SK-N-SH treated with all-trans-retinoic acid at 6 μM for 48 hours (cell line): ENCODE measurements at places on chromosomes 7 and 10.

- ATAC-seq = peak; percentile 53
These were observed 26.2 kb downstream of the HIBADH start for GRCh38 chr7:27636326-27637006.

- no peak for ATAC-seq
These were observed 10.9 kb upstream of the DMBT1 start for GRCh38 chr10:122549636-122550035.

- no peak for ATAC-seq
These were observed 7.8 kb upstream of the RBM28 start for GRCh38 chr7:128351296-128352152.

- no peak for ATAC-seq
These were observed 22.4 kb upstream of the PWWP2B start for GRCh38 chr10:132374612-132375011.

- no peak for ATAC-seq
These were observed 22.0 kb downstream of the TWIST1 start for GRCh38 chr7:19095353-19095860.

- no peak for ATAC-seq
These were observed 73.4 kb downstream of the CFAP46 start for GRCh38 chr10:132868995-132869394.

GRCh38 chr10:1807196-1807595 lies 69.9 kb upstream of the ADARB2 start:
- no peak for ATAC-seq

GRCh38 chr7:78315119-78315518 lies 516.5 kb downstream of the PHTF2 start:
- peak; percentile 68 for ATAC-seq

GRCh38 chr10:60597513-60597912 lies 180.8 kb upstream of the CDK1 start:
- ATAC-seq = no peak

DNA sequence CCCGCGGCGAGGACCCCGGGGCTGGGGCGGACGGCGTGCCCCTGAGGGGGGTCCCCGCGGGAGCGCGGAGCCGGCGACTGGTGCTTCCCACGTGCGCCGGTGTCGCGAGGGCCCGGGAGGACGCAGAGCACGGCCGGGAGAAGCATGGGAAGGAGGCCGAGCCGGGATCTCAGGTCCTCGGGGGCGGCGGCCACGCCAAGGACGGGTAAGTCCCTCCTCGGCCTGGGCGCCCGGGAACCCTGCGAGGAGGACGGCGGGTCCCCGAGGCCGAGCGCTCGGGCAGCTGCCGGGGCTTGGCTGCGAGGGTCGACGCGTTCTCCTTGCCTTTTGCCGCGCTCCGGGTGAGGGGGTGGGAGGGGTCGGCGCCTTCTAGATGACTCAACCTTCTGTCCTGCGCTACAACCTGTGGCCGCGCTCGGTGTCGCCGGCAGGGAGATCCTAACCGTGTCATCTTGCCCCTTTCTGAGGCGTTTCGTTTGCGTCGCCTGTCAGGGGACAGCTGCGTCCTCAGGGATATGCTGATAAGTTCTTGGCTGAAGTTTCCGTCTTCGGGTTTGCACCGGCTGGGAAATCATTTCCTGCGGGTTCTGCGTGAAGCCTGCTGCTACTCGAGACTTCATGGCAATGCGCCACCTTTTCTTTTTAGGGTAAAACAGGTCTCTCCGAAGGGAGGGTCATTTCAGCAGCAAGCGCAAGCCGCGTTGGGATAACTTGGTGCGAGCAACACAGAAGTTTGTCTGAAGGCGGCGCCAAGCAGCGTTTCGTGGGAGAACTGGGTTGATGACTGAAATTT lies 529 bp downstream of the TASOR2 start:
- peak; percentile 82 for ATAC-seq

- peak; percentile 39; the same call in 2 of the 3 replicates for ATAC-seq
These were observed 204.8 kb upstream of the MEOX2 start for GRCh38 chr7:15891151-15891881.

DNA sequence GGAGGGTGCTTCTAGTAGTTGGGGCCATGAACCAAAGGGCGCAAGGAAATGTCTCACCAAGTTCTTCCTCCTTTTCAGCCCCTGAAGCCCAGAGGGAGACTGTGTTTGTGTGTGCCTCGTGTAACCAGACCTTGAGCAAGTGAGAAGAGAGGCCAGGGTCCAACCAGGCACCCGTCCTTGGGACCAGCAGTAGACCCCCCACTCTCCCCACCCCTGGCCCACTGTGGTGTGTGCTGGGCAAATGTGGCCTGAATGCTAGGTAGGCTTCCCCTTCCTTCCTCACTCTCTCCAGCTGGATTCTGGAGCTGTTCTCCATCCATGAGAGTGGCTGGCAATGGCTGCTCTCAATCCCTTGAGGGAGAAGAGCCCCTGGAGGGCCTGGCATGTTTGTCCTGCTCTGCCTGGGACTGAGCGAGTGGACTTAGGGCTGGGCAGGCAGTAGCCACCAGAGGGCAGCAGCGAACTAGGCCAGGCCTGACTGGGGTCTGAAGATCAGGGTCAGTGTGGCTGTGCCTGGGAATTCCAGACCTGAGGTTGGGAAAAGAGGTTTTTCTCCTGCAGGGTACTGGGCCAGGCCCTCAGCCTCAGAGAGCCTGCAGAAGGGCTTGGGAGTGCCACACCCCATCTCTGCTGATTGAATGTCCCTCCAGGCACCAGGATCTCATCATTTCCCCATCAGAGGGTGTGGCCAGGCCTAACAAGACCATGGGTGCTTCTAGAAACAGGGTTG lies 12.5 kb downstream of the SFRP5 start:
- ATAC-seq = peak; percentile 95

DNA sequence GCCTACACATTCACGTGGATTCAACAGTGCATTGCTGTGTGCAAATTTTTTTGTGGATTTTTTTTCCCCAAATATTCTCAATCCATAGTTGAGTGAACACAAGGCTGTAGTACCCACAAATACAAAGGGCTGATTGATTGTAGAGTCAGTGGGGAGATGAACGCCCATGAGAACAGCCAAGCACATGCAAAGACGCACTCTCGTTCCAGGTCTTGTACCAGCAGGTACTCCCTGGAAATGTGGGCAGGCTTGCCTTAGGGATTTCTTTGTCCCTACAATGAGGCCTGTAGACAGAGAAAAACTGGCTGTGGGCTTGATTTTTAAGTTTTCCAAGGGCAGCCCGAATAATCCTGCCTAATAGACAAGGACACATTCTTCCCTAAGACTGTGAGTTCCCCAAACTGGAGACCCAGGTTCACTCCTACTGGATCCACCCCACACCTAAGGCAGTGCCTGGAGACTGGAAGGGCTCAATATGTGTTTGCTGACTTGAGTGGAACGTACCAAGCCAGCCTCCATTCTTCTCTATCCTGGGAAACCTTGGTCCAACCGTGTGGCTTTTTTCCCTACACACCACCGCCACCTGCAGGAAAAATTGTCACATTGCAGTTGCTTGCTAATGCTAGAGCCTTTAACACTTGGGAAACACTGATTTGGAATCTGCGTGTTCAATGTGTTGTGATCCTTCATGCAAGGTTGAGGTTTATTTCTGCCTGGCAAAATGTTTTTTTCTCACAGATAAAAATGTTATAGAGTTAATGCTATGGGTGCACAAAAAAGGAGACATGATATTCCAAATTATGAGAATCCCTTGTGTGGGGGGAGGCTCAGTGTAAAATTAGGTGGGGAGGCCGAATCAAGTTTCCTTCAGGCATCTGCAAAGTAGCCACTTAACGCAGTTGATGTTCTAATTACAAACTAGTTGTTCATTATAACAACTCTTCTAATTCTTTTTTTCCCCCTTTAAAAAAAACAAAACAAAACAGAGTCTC lies 49.3 kb downstream of the PPP1R17 start:
- peak; percentile 97 for ATAC-seq

- no peak for ATAC-seq
These were observed 85.9 kb downstream of the ELFN1 start for GRCh38 chr7:1755783-1756625.

DNA sequence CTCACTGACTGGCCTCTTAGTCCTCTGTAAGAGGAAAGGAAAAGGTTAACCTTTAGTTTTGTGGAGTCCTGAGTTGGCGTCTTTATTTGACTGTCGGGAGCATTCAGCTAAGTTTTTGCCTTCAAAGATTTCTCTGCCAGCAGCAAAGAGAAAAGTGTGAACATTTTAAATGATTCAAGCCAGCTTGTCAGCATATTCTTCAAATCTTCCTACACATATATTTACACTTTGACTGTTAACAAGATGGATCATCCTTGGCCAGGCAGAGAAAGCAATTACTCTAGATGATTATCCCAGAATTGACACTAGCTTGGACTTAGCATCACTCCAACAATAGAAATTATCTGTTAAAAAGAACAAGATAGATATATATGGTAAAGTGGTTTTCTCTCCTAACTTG lies 15.8 kb upstream of the YAE1 start:
- ATAC-seq = no peak

- no peak for ATAC-seq
These were observed 86.6 kb downstream of the TCF7L2 start for GRCh38 chr10:113036619-113037018.

DNA sequence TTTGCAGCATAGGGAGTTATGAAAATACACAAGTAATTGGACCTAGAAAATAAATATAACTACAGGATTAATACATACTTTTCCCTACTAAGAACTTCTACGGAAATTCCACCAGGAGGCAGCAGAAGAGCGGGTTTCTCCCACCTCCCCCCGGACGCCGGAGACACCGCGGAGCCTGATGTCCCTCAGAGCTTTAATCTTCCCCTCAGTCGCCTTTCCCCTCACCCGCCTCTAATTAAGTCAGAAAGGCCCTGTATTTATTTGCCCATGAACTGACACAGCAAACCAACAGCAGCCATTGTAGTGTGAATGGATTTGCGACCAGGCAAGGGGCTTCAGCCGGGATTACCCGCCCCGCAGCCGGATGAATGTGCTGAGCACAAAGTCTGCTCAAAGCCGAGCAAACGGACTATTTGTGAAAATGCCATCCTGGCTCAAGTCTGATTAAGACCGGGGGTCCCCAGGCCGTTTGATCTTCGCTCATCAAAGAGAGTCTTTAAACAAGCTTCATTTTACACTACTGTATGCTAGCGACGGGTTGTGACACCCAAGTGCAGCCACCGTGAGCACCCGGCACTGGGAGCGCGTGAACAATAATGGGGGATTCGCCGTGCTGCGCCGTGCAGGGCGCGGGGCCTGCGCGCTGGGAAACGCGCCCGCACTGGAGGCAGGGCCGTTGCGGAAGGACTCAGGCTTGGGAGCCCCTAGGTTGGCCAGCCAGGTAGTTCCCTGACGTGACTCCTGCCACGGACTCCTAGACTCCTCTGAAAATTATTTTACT lies 5.6 kb upstream of the DKK1 start:
- peak; percentile 87 for ATAC-seq

DNA sequence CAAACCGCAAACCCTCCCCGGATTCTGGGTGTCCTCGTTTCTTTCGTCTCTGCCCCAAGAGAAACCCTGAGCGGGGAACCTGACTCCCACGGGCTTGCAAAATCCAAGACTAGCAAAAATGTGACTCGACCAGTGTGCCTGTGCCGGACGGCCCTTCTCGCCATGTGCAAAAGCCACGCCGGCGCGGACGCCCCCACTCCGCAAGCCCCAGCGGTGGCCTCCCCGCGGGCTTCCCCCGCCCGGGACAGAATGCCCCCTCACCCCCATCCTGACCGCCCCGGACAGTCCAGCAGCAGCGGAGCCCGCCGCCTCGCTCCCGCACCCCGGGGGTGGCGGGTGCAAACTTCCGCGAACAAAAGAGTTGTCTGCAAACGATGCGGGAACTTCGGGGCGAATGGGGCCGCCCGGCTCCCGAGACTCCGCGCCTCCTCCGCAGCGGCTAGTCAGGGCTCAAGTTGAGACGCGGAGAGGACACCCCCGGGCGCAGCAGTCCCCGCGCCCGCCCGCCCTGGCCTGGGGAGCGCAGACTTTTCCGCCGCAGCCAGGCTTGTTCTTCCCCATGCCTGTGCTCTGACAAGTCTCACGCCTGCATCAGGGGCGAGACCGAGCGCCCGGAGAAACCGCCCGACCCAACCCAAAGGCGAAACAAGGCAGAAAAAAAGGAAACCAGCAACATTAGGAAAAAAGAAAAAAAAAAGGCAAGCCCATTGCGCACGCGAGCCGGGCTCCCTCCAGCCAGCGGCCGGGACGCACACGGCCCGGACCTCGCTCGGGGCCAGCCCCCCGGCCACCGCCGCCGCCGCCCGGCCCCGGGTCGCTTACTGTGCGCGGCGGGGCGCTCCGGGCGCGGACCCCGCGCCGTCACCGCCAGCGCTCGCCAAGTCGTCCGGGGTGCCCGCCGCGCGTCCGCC lies 732 bp downstream of the FAM53B start:
- peak; percentile 39 for ATAC-seq

- peak; percentile 42 for ATAC-seq
These were observed 1.3 kb downstream of the LCOR start for GRCh38 chr10:96833220-96834001.

DNA sequence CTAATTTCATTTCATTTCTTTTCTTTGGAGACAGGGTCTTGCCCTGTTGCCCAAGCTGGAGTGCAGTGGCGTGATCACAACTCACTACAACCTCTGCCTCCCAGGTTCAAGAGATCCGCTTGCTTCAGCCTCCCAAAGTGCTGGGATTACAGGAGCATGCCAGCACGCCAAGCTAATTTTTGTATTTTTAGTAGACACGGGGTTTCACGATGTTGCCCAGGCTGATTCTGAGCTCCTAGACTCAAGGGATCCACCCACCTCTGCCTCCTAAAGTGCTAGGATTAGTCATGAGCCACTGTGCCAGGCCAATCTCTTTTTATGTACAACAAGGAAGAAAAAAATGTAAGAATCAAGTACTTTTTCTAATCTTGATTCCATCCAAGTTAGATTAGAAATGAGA lies 10.7 kb upstream of the KMT2E start:
- peak; percentile 94 for ATAC-seq

GRCh38 chr10:1141701-1142100 lies 85.5 kb downstream of the WDR37 start:
- no peak for ATAC-seq

GRCh38 chr7:46407125-46407524 lies 486.1 kb upstream of the IGFBP3 start:
- no peak for ATAC-seq

DNA sequence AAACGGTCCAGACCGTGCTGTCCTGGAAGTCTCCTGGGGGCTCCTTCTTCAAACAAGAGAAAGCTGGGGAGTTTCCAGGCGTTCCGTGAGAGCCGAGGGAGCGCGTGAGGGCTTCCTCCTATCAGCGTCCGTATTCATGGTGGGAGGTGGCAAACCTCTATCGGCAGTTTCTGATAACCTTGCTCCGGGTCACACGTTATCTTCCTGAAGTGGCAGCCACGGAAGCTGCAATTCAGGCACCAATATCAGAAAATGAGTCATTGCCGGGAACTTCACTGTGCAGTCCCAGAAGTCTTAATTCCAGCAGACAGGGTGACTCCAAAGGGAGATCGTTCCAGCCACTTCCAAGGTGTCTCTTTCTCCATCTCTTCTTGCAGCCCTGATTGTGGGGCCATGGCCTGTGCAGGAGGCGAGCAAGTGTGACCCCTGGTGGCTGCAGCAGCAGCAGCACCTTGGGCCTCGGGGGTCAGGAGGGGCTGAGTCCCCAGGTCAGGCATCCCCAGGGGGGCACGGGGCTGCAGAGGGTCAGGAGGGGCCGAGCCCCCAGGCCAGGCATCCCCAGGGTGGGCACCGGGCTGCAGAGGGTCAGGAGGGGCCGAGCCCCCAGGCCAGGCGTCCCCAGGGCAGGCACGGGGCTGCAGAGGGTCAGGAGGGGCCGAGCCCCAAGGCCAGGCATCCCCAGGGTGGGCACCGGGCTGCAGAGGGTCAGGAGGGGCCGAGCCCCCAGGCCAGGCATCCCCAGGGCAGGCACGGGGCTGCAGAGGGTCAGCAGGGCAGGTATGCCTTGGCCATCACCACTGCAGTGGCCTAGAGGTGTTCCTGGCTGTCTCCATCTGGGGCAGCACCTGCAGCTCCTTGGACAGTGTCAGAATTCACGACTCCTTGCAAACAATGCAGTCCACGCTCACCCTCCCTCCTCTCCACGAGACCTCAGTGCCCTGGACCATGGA lies 538.7 kb downstream of the DNAJB6 start:
- no peak; the same call in 2 of the 3 replicates for ATAC-seq
